ENCODE measurements at places on chromosomes 3 and 15.
A peak's percentile ranks its signal among the peaks of the same experiment; 100 is the strongest.

DNA sequence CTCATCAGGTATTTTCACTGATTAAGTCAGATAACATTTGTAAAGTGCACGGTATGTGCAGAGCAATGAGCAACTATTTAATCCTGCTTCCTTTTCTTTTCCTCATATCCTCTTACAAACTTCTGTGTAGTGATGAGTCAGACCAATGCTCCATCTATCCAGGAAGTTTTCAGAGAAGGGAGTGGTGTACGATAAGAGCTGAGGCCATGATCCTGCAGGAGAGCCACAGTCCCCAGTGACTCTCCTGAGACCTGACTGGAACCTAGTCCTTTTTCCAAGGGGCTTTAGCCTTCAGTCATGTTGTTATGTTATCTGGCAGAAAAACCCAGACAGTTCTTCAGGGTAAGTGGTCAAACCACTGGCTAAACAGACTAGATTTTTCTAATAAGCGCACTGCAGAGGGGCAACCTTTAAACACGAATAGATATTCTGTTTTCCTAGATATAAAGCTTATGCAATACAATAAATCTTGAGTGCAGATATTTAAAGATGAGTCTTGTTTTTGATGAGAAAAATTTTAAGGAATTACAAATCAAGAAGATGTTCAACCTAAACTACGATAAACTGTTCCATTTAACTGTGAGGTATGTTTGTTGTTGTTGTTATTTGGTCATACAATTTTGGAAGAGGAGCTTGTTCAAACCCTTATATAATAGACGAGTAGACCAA is 110.5 kb upstream of the RAP2B start:
- no peak for DNase-seq

GRCh38 chr3:67447393-67447792 is 207.0 kb downstream of the SUCLG2 start:
- DNase-seq, result no peak

DNA sequence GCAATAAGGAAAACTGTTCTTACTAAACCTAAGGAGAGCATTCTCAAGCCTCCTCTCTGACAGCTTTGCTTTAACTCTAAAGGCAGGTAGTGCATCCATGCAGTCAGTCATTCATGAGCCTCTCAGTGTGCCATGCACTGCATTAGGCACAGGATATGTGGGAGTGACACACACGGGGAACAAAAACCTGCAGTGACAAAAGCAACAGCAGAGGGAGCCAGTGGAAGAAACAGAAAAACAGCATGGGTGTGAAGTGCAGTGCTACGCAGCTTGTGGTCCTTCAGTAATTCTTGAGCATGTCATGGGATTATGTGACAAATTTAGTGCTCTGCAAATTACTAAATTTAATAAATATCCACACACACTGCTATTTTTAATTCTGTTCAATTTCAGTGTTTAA is 230.7 kb downstream of the BBX start:
- DNase-seq, result peak; percentile 64

DNA sequence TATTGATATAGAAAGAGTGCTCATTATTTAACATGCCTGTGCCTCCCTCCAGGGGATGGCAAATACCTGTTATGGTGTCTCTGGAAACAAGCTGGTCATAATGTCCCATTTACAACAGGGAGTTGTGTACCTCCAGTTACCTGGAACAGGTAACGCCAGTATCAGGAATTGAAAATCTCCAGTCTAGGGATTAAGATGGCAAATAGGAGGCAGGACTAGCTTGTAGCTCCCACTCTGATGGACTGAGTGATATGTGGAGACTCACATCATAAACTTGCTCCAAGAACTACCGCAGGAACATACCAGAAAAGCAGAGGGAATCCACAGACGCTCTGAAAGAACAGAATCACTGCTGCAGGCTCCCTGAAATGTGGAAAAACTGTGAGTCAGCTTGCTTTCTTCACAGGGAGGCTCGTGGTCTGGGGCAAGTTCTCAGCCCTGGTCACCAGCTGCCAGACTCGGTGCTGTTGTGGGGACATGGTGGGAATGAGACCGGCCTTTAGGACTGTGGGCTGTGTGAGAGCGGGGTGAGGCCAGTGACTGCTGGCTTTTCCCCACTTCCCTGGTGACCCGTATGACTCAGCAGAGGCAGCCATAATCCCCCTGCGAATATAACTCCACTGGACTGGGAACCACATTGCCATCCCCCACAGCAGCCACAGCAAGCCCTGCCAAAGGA is 97.4 kb downstream of the KCNAB1 start:
- DNase-seq, result no peak

DNA sequence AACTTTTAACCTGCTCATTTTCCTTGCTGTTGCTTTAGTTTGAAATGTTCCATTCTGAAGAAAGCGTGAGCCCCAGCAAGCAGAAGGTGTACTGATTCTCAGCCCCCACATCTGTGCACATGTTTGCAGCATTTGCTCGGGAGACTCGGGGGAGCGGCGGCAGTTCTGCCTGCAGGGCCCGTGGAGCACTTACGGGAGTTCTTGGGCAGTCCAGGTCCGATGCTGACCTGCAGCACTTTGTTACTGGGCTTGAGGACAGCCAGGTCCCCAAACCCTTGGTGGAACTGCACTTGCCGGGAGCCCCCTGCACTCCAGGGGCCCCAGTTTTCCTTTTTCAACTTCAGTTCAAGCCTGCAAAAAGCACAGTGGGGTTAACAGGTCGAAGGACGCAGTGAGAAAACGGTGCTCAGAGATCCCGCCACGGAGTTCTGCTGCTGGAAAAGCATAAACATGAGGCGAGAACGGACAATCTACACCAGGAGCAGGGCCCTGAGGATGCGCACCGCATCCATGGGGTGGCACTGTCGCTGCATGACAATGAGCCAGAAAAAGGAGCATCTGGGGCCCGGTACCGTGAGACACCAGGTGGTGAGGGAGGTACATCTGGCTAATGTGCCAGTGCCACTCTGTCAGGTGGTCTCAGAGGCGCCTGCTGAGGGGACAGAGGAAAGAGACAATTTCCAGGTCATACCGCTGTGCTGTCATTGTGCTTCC is 45.6 kb upstream of the LDHAL6B start:
- peak; percentile 79 for DNase-seq
